ENCODE measurements at places on chromosomes 4 and X. TPM values are rescaled to one million over a fixed set of nuclear protein-coding genes. Genes with fewer than 3 reads are reported as not detected.

C4orf33 gene
- total RNA-seq = 16.9 TPM

RNF150 gene
- 0.14 TPM for total RNA-seq

CT83 gene
- total RNA-seq = not detected

NUDT11 gene
- total RNA-seq = 1.9 TPM

KIT gene
- total RNA-seq = not detected

SSX4 gene
- not detected for total RNA-seq

TLR6 gene
- total RNA-seq = 1.5 TPM

HEPH gene
- total RNA-seq = not detected

GRCh38 chr4:69876071-69876470 lies 16.1 kb upstream of the SULT1E1 start:
- no peaks in the 10 kb centered on the region for H3K36me3 ChIP-seq
- H3K27ac ChIP-seq = no peak overlapping the region
- H3K27me3 ChIP-seq = no peaks in the 10 kb centered on the region
- no peak overlapping the region for H3K4me3 ChIP-seq
- H3K4me1 ChIP-seq = no peaks in the 10 kb centered on the region

GRCh38 chr4:159258889-159259560 lies 156.1 kb downstream of the RAPGEF2 start:
- H3K36me3 ChIP-seq = peaks cover 19% of the 10 kb centered on the region
- DNase-seq = no peak
- H3K27ac ChIP-seq = no peak overlapping the region
- H3K4me3 ChIP-seq = no peak overlapping the region

GRCh38 chr4:77002321-77003107 lies 53.0 kb downstream of the SEPTIN11 start:
- no peaks in the 10 kb centered on the region for H3K27me3 ChIP-seq
- H3K36me3 ChIP-seq = peaks cover 18% of the 10 kb centered on the region
- no peak overlapping the region for H3K4me3 ChIP-seq
- peaks cover 31% of the 10 kb centered on the region for H3K4me1 ChIP-seq
- no peak overlapping the region for H3K27ac ChIP-seq
- no peak for DNase-seq

DNA sequence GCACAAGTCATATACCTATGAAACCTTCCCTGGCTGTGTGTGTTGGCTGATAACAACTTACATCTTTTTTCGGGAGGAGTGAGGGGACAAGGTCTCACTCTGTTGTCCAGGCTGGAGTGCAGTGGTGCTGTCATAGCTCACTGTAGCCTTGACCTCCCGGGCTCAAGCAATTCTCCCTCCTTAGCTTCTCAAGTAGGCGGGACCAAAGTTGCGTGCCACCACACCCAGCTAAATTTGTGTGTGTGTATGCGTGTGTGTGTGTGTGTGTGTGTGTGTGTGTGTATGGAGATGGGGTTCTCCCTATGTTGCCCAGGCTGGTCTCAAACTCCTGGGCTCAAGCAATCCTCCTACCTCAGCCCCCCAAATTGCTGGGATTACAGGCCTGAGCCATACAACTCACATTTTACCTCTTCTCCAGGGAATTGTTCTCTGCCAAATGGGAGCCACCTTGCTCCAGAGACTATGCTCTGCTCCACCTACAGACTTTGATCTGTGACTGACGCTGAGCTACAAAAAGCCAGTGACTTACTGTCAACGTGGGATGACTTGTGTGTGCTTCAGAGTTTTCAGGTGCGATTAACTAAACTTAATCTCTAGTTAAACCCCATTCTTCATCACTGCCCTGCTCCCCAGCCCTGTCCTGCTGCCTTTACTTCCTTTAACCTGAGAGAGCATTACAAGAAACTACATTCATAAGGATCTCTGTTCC lies 2.0 kb upstream of the BEX4 start:
- no peak for DNase-seq
- no peak overlapping the region for H3K4me3 ChIP-seq
- no peak overlapping the region for H3K27ac ChIP-seq
- H3K27me3 ChIP-seq = peaks cover 3% of the 10 kb centered on the region

- no peaks in the 10 kb centered on the region for H3K4me1 ChIP-seq
- no peak for DNase-seq
- H3K36me3 ChIP-seq = peaks cover 17% of the 10 kb centered on the region
- no peaks in the 10 kb centered on the region for H3K27me3 ChIP-seq
- no peak overlapping the region for H3K27ac ChIP-seq
Observed at GRCh38 chr4:39104255-39104654, 42.2 kb downstream of the KLHL5 start.

- H3K4me1 ChIP-seq = peaks cover 32% of the 10 kb centered on the region
- H3K27me3 ChIP-seq = no peaks in the 10 kb centered on the region
- DNase-seq = no peak
- H3K4me3 ChIP-seq = no peak overlapping the region
- H3K36me3 ChIP-seq = peaks cover 23% of the 10 kb centered on the region
- no peak overlapping the region for H3K27ac ChIP-seq
Observed at GRCh38 chr4:38989487-38989886, 42.7 kb downstream of the TMEM156 start.

DNA sequence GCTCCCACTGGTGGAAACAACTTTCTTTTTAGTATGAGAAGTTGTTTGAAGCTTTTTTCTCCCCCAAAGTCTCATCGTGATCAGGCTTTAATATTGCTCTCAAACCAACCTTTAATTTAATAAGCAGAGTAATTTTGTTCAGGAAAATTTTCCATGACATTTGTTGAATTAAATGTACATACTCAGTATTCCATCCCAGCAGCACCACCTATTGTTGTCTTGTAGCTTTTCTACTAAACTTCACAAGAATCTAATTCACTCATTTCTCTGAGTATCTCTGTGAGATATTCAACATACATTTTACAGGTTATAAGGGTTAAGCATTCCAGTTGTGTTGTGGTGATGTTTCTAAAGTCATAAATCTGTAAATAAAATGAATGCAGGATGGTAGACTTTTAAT lies 218.3 kb upstream of the HAND2 start:
- H3K4me3 ChIP-seq = no peak overlapping the region
- DNase-seq = no peak
- H3K36me3 ChIP-seq = no peaks in the 10 kb centered on the region
- no peak overlapping the region for H3K27ac ChIP-seq
- H3K27me3 ChIP-seq = no peaks in the 10 kb centered on the region
- H3K4me1 ChIP-seq = no peaks in the 10 kb centered on the region

- H3K36me3 ChIP-seq = no peaks in the 10 kb centered on the region
- DNase-seq = no peak
- no peak overlapping the region for H3K27ac ChIP-seq
- no peak overlapping the region for H3K4me3 ChIP-seq
Observed at GRCh38 chrX:1925053-1925481, 310.2 kb downstream of the ASMT start.

GRCh38 chrX:13647709-13648212 lies 5.2 kb upstream of the TCEANC start:
- no peaks in the 10 kb centered on the region for H3K36me3 ChIP-seq
- peak overlapping the region; percentile 55 for H3K27ac ChIP-seq
- peaks cover 12% of the 10 kb centered on the region for H3K4me1 ChIP-seq
- H3K27me3 ChIP-seq = no peaks in the 10 kb centered on the region
- no peak overlapping the region for H3K4me3 ChIP-seq
- DNase-seq = peak; percentile 79

DNA sequence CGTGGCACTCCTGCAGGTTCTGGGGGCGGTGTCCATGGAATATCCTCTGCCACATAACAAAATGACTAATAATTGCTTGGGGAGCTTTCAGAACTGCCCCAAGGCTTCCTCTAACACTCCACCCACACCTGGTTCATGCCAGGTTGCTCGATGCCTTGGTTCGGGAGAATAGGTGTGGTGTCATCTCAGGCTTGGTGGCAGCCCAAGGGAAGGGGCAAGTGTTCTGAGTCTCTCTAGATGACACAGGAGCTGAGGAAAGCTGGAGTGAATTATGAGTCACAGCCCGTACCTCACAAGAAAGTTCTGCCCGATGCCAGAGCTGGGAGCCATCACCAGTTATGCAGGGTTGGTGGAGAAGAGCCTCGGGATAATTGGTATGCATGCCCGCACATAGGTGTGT lies 14.7 kb downstream of the FTSJ1 start:
- H3K36me3 ChIP-seq = peaks cover 4% of the 10 kb centered on the region
- no peaks in the 10 kb centered on the region for H3K27me3 ChIP-seq
- H3K4me3 ChIP-seq = no peak overlapping the region

Measured in activated CD4-positive, alpha-beta T cell treated with anti-CD3 and anti-CD28 coated beads for 36 hours (primary cell).